ENCODE measurements at places on chromosomes 5 and 9.

DNA sequence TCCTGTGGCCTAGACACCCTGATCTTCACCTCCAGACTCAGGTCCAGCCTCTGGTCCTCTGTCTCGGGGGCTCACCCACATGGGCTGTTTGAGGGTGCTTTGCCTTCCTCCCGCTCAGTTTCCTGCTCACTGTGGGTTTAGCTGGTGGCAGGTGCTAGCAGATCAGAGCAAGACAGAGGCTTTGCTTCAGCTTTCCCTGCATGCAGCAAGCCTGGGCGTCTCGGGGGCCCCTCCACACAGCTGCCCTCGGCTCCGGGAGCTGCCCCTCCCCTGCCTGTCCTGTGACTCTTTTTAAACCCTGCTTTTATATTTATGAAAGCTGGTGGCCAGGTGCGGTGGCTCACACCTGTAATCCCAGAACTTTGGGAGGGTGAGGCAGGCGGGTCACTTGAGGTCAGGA is 14.6 kb downstream of the MRPL36 start:
- DNase-seq: no peak

DNA sequence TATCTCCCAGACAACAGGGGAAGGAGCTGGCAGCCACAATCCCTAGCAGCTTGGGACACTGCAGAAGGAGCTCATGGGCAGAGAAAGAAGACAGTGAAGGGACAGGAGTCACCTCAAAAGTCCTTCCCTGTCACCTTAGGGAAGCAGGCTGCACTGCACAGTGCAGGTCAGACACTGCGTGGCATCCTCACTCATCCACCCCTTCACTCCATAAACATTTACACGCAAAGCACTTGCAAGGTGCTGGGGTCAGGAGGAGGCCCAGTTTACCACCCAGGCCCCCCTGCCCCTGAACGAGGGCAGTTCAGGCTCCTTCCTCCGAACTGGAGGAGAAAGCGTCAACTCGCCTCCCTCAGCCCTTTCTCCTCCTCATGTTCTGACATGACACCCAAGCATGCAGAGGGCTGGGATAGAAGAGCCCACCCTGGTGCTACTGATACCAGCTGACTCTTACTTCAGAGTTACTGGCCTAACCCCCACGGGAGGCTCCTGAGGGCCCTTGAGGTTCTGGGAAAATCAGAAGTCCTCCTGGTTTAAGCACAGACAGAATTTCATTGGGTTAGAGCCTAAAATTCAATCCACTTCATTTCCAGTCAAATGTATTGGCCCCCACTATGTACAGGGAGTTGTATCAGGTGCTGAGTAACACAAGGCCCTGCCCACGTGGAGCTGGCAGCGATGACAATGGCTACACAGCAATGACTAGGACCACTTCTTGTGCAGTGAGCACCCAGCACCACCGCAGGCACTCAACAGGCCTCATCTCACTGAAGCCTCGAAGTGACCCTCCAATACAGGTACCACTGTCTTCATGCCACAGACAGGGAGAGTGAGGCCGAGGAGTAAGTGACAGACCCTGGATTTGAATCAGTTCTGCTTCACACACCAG is 70.4 kb downstream of the RAPGEF1 start:
- DNase-seq: no peak

- DNase-seq: no peak
These were observed 65.2 kb downstream of the PBX3 start for GRCh38 chr9:125812403-125812802.

GRCh38 chr5:138666226-138666742 is 86.9 kb upstream of the CTNNA1 start:
- DNase-seq: no peak
